ENCODE measurements at places on chromosomes 2 and 18. TPM values are rescaled to one million over a fixed set of nuclear protein-coding genes. Genes with fewer than 3 reads are reported as not detected.
A peak's percentile ranks its signal among the peaks of the same experiment; 100 is the strongest.

DNA sequence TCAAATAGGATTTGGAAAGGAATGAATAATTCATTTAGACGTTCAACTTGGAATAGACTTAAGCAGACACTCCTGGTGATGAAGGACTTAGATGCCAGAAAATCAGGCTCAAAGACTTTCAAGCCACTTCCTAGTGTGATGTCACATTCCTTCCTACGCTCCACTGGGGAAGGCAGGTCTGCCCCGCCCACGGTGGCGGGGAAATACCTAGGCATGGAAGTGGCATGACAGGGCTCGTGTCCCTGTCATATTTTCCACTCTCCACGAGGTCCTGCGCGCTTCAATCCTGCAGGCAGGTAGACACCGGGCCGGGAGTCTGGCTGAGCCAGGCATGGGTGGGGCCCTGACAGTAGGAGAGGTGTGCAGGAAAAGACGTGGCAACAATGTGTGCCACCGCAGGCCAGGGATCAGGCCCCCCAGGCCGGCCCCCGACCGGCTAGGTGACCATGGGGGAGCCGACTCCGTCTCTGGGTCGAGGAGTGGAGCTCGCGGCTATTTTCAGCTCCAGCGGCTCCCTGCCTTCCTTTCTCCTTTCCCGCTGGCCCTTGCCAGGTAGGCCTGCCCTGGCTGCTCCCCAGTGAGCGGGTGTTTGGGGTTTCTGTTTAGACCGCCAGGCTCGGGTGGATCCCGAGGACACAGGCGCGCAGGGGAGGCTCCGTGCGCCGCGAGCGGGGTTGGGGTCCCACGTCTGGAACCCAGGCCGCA lies at the start of gene IL1RL2:
TSS of gene IL1RL2 (plus strand) at position 233 of the 705 bp plus-strand sequence. CDS start 845 bp downstream, outside the sequence.
- peak; percentile 63 for DNase-seq

DNA sequence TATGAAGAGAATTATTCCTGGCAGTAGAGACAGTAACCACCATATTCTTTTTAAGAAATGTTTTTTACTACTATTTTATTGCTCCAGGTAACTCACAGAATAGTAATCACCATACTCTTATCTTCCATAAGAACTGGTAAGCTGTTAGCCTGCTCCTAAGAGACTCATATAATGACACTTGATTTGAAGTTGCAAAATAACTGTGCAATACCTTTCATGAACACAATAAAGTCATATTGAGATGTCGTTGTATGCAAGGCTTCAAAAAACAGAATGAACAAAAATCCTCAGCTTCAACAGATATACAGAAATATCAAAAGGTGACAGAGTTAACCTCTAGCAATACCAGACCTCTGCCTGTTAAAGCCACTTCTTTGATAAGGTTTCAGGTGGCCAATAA lies 360.1 kb downstream of the NBAS start:
- DNase-seq: no peak

The CCDC85A gene
- total RNA-seq: not detected

DNA sequence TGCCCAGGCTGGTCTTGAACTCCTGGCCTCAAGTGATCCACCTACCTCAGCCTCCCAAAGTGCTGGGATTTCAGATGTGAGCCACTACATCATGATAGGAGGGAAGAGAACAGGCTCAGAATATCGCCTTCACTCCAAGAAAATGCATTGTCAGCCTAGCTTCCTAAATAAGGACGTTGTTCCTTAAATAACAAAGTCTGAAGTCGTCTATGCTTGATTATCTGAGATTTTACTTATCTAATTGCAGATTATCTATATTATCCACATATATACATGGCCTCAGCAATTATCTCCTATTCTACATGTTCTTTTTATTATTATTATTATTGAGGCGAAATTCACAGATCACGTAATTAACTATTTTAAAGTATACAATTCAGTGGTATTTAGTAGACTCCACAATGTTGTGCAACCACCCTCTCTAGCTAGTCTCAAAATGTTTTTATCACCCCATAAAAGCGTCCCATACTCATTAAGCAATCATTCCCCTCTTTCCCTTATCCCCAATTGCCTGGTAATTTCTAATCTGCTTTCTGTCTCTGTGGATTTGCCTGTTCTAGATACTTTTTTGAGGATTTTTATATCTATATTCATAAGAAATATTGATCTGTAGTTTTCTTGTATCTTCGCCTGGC lies 95.1 kb upstream of the RFX8 start:
- no peak for DNase-seq

The CYRIA gene
- total RNA-seq: 0.99 TPM

DNA sequence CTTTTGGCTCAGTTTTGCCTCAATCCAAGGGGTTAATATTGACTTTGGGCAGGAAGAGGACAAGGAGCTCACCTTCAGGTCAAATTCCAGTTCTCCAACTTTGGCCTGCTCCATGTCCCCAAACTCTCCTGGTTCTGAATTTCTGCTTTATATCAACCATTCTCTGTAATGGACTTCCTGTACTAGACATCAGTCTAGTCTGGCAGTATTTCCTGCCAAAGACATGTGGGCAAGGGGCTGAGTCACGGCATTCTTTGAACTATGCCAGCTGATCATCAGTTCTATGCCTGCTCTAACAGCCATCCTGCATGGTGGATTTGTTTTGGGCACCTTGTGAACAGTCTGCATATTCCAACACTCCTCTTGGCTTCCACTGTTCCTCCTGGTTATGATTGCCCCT lies 199.4 kb downstream of the ZEB2 start:
- peak; percentile 70 for DNase-seq

The LOXHD1 gene
- 0.05 TPM for total RNA-seq

DNA sequence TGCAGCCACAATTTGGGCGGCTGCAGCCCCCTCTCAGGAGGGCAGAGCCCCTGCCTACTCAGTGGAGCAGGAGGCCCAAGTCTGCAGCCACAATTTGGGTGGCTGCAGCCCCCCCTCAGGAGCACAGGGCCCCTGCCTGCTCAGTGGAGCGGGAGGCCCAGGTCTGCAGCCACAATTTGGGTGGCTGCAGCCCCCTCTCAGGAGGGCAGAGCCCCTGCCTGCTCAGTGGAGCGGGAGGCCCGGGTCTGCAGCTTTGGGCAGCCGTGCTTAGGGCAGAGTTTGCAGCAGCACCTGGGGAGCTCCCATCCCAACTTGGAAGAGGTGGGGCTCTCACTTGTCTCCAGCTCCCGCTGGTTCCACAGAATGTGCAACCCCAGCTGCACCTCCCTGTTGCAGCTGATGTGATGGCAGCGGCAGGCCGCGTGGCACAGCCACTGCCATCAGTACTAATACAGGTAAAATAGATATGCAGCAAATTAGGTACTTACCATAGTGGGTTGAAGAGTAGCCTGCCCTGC lies 99.4 kb downstream of the TWIST2 start:
- peak; percentile 4 for DNase-seq

DNA sequence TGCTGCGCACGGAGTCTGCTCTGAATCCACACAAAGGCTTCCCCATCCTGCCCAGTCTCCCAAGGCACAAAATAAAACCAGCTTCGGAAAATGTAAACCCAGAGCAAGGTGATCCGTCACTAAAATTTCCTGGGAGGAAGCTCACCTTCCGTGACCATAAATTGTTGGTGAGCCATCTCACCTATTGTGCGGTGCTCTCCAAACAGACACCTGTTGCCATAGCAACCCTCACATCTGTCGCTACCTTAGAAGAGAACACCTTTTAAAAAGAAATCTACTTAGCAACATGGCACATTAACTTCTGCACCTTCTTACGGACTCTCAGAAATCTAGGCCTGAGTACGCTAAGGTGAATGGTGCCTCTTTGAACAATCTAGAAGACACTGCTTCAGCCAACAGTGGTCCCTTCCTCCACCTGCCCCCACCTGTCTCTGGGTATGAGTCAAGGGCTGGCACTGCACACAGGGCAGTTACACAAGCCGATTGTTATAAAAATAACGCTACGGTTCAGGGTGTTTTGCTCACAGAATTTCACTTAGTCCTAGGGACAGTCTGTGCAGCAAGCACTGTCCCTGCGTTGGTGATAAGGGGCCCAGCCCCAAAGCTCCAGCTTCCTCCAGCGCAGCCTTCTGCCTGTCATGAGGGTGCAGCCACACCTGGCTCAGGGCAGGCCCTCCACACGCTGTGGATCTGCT lies 114.9 kb upstream of the ID2 start:
- DNase-seq: no peak

DNA sequence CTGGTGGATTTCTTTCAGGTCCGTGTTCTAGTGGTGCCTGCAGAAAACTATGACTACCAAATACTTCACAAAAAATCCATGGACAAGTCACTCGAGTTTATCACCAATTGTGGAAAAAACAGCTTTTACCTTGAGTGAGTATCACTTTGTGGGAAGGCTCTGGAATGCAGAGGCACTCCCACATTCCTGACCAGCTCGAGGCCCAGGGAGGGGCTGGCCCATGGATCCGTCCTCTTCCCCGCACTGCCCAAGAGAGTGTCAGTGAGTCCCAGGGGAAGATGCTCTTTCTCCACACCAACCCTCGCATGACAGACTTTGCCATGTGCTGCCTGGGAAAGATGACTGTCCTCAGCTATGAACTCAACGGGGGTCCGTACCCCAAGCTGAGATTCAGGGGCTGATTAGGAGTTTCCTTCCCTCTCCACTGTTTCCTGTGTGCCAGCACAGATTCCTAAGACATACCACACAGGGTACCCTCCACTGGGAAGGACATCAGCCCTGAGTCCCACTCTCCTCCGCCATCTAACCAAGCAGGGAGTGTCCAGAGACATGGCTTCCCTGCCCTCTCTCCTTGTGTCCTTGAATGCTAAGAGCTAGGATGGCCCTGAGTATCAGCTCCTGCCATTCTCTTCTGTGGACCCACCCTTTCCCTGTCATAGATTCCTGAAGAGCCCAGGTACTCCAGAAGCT lies 155.9 kb downstream of the LAMA3 start:
- DNase-seq: no peak

GRCh38 chr2:218005028-218005427 lies 2.2 kb upstream of the TNS1 start:
- peak; percentile 23 for DNase-seq

DNA sequence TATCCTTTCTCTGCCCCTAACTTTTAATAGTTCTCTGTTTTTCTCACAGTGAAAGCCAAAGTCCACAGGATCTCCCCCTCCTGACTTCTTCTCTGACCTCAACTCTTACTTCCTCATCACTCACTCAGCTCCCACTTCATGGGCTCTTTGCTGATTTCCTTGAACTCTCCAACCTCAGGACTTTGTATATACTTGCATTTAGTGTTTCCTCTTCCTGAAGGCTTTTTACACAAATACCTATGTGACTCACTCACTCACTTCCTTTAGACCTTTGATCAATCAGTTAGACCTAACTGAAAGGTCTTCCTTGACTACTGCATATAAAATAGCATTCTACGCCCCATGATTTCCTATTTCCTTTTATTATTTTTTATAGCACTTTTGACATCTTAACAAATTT lies 233.1 kb upstream of the MEX3C start:
- no peak for DNase-seq

The RNU2-63P gene
- 14.4 TPM for total RNA-seq

The CROCC2 gene
- total RNA-seq: not detected

The SCN1A gene
- total RNA-seq: not detected

The FIGN gene
- not detected for total RNA-seq

GRCh38 chr2:204574486-204574885 lies 29.2 kb downstream of the PARD3B start:
- no peak for DNase-seq

- no peak for DNase-seq
These were observed 11.8 kb downstream of the ALS2 start for GRCh38 chr2:201768918-201769317.

The PLCL1 gene
- total RNA-seq: 1.9 TPM

- no peak for DNase-seq
These were observed 168.5 kb upstream of the CXCR4 start for GRCh38 chr2:136286423-136286822.

GRCh38 chr18:80238651-80239260 lies 8.6 kb downstream of the PARD6G start:
- no peak for DNase-seq

DNA sequence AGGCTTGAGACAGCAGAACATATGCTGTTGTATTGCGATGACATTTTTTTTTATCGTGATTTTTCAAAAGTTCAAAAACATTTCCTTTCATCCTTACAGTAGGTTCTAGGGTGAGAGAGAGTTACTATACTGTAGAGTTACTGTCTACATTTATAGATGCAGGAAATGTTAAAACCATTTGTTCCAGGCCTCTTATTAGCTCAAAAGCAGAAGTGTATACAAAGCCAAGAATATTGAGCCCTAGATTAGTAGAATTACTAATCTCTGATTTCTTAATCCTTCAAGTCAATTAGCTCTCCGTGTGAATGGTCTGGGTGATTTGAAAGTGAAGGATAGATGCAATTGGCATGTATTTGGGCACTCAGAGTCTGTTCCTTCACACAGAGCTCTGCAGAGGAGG lies 73.1 kb downstream of the MAPRE2 start:
- no peak for DNase-seq

- DNase-seq: no peak
These were observed 284.4 kb downstream of the SOX11 start for GRCh38 chr2:5976531-5977065.

DNA sequence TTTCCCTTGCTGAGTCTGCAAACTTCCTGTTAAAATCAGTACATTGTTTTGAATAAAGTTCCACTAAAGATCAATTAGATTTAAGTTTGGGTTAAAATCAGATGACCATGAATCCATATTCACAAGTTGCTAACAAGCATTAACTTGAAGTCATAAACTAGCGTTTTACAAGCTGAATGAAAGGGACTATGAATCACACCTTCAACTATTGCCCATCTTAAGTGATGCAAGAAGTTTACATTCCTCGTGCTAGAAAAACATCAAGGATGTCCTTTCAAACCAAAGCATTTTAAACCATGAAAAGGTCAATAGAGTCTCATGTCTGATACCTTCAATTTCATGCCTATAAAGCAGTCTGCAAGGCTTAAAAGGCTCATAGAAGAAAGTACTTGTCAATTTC lies 257.2 kb upstream of the SYT4 start:
- DNase-seq: no peak

DNA sequence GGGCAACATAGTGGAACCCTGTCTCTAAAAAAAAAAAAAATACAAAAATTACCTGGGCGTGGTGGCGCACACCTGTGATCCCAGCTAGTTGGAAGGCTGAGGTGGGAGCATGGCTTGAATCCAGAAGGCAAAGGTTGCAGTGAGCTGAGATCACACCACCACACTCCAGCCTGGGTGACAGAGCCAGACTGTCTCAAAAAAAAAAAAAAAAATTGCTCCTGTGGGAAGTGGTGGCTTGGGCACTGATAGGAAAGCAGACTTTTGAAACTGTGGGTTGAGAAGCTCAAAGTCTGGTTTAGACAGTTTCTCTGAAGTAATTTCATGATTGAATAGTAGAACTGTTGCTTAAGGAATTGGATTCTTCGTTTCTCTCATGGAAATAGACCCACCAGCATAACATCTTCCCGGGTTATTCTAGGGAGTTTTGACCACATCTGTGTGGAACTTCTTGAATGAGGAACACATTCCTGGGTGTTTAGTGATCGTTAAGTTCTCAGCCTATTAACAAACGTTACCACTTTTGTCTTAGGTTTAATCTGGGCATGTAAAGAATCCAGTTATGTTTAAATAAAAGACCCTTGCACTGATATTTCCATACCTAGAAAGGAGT lies 33.5 kb downstream of the GRHL1 start:
- DNase-seq: no peak

- no peak for DNase-seq
These were observed 12.2 kb downstream of the DHRS9 start for GRCh38 chr2:169081551-169081950.

The ST8SIA5 gene
- not detected for total RNA-seq

The HOXD10 gene
- not detected for total RNA-seq

The IER3IP1 gene
- 11.0 TPM for total RNA-seq

Measured in activated CD4-positive, alpha-beta memory T cell treated with anti-CD3 and anti-CD28 coated beads for 36 hours (primary cell).